MCF 10A (cell line): ENCODE measurements at places on chromosomes 2 and 18.

GRCh38 chr2:12119841-12120240 lies 373.4 kb downstream of the LPIN1 start:
- DNase-seq, result peak; percentile 33

- DNase-seq, result peak; percentile 30
Measured at GRCh38 chr2:10079266-10079869, 843 bp downstream of the CYS1 start.

- peak; percentile 81 for DNase-seq
Measured at GRCh38 chr2:101759162-101759561, 61.7 kb downstream of the MAP4K4 start.

DNA sequence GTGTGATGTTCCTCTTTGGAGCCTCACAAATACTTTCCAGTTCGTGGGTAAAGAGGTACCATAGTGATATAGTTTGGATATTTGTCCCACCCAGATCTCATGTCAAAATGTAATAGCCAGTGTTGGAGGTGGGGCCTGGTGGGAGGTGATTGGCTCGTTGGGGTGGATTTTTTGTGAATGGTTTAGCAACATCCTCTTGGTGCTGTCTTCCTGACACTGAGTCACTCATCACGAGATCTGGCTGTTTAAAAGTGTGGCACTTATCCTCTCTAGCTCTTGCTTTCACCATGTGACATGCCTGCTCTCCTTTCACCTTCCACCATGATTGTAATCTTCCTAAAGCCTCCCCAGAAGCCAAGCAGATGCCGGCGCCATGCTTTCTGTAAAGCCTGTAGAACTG lies 3.0 kb upstream of the CCDC93 start:
- DNase-seq, result peak; percentile 25

DNA sequence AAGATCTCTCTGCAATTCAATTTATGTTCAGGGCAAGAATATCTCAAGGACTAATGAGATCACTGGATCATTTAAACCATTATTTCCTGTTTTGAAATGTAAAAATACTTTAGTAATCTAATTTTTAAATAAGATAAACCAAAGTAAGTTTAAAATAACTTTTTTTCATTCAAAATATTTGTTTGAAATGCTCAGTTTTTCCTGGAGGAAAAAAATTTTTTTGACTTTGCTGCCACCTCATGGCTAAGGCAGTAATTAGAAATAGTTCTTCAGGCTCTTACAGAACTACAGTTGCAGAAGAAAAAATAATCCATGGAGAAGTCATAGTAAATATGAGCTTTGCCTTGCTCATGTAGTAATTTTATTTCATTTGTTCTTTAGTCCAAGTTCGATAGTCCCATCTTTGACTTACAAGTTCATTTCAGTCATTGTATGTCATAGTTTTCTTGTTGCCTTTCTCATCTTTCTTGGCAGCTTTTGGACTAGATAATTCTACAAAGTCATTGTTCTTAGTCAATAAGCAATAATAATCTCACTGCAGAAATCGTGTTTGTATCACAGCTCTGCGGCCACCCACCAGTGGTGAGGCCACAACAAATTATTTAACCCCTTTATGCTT lies 127.4 kb downstream of the DPP4 start:
- DNase-seq, result peak; percentile 40

GRCh38 chr2:54595999-54596902 lies 127.2 kb upstream of the EML6 start:
- DNase-seq, result no peak

GRCh38 chr2:166637051-166637450 lies 143.0 kb upstream of the SCN7A start:
- DNase-seq, result no peak

- no peak for DNase-seq
Measured at GRCh38 chr18:37869051-37869450, 303.5 kb upstream of the CELF4 start.

DNA sequence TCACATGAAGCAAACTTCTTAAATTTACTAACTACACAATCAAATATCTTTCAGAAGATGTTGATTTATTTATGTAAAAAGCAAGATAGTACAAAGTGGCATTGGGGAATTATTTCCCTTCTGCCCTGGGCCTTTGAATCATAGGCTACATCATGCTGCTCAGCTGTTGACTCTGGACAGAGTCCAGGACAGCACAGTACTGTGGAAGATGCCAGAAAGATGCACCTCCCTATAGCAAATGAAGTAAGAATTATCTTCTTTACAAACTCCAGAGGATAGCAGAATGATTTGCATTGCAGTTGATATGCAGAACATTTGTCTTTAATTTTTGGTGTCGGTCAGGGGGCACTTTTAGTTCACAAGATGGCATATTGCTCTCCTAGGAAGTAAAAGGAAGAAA lies 1354.5 kb upstream of the ZEB2 start:
- peak; percentile 67 for DNase-seq

- DNase-seq, result no peak
Measured at GRCh38 chr2:231017231-231017598, 20.1 kb upstream of the C2orf72 start.

DNA sequence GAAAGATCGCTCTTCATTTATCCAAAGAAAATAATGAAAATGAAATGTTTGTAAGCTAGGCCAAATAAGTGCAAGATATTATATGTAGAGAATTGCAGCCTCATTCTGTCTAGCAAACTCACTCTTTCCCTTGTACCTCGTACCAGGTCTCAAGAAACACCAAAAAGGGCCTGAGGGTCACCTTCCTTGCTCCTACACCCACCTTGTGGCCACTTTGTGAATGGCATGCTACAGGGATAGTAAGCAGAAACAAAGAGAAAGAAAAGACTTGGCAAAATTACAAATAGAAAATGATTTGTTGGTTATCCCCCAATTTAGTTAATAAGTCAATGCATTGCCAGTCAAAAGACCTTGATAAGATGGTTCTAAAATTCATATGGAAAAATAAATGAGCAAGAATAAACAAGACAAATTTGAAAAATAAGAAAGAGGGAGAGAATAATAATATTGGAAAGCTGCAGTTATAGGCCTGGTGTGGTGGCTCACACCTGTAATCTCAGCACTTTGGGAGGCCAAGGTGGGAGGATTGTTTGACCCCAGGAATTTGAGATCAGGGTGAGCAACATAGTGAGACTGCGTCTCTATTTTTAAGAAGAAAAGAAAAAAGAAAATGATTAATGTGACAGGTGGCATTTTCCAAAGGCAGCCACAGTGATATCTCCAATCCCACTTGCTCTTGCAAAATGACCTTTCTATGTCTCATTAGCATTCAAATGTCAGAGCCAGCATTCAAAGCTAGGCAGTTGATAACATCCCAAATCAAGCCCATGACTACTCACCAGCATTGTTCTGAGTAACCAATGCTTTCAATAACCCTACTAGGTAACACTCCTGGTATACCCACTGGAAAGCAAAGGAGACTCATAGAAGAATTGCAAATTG lies 38.8 kb upstream of the BMP10 start:
- peak; percentile 84 for DNase-seq

DNA sequence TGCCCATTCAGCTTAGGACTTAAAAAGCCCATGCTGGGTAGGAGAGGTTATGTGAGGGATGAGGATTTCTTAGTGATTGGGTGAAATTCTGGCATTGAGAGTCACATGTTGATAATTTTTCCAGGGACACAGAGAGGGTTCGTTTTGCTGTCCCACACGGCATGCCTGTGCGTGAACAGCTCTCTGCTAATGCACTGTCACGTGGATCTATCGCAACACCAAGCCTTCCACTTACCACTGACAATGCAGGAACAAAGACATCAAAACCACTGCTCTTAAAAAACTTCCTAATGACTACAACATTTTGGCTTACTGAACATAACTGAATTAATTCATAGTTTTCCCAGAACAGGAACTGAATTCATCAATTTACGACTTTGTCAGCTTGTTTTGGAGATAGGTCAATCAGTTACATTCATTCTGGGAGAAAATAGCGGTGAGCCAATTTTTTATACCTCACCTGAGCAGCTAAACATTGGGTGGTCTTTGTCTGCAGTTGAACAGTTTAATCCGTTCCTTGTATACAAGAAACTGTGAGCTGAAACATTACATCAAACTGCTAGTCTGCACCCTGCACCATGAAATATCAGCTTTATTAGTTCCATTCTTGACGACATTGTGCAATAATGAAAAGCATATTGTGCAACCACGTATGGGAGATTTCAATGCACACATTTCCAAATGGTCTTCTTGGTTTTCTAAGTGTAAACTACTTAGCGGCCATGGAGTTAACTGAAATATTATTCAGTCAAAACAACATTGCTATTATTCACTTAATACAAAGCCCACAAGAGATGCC lies 127.1 kb downstream of the LPIN1 start:
- DNase-seq, result peak; percentile 74
